ENCODE measurements at places on chromosomes 13 and 19. TPM values are rescaled to one million over a fixed set of nuclear protein-coding genes. Genes with fewer than 3 reads are reported as not detected.
A peak's percentile ranks its signal among the peaks of the same experiment; 100 is the strongest.

RPS5 gene
- 1,319 TPM for total RNA-seq

DACT3 gene
- total RNA-seq, result 1.4 TPM

- no peak for DNase-seq
Measured at GRCh38 chr13:36880961-36881360, 39.1 kb downstream of the SMAD9 start.

ZNF226 gene
- 20.7 TPM for total RNA-seq

- DNase-seq, result no peak
Measured at GRCh38 chr13:27624071-27624470, 2.4 kb downstream of the POLR1D start.

ZNF208 gene
- total RNA-seq, result not detected

NCR1 gene
- total RNA-seq, result not detected

GRCh38 chr13:33316890-33317289 is 31.3 kb upstream of the STARD13 start:
- peak; percentile 34 for DNase-seq

ZNF486 gene
- total RNA-seq, result 3.9 TPM

GRCh38 chr19:41808663-41809566 is 12.5 kb downstream of the CEACAM3 start:
- DNase-seq, result no peak

- DNase-seq, result no peak
Measured at GRCh38 chr19:2140138-2140569, 11.2 kb downstream of the AP3D1 start.

MAP3K10 gene
- 13.4 TPM for total RNA-seq

- DNase-seq, result no peak
Measured at GRCh38 chr13:102628559-102628958, 31.8 kb downstream of the TPP2 start.

GRCh38 chr19:16541526-16542044 is 652 bp downstream of the CHERP start:
- peak; percentile 44 for DNase-seq

DNA sequence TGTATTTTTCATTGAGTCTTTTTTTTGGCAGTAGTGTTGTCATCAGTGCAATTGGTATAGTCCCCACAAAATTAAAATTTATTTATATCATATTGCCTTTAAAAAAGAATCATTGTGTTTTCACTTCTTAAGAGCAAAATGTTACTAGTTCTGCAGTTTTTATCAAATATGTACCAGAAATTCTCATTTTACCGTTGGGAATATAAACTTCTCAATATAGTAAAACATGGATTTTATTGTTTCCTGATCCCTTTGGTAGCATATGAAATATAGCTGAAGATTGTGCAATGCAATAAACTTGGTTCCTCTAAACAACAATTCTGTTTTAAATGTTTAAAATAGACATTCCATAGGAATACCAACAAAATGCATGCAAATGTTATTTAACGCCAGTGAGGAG is 306.5 kb upstream of the PCDH20 start:
- DNase-seq, result no peak

DNA sequence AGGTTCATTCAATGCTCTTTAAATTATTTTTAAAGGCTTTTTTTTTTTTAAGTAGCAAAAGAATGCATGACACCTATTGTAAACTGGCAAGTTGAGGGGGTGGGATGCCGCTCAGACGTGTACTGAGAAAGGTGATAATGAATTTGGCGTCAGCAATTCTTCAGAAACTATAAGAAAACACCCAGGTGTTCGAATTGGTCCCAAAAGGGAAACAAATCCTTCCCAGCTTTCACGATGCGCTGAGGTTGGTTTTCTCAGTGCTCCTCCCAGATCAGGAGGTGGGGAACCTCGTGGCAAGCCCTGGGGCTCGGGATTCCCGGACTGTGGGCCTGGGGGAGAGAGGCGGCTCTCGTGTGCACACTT is 543 bp upstream of the FAM124A start:
- no peak for DNase-seq

DNA sequence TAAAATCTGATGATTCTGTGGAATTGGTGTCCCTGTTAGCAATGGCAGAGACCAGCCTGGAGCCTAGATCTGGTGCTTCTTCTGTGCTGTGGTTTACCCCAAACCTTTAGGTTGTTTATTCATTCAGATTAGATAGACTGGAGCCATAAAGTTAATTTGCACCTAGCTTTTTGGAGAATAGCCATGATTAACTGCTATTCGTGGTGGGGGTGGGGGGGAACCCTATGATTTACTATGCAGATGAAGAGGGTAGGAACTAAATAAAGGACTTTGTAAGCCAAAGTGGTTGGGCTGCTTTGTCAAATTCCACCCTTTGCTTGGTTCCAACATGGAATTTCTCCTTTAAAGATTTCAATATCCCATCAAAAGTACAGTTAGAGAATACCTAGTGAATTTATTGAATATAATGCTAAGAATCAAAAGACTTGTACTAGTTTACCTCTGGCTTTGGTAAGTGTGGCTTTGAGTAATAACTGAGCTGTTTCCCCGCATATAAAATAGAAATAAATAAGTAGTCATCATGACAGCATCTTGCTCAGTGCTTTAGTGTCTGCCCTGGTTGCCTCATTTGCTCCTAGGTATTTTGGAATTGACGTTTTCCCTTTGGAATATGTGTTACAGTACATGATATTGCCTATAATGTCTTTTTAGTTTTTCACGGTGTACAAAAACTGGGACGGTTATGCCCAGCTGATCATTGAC is 27.6 kb downstream of the SKA3 start:
- DNase-seq, result no peak

- peak; percentile 31 for DNase-seq
Measured at GRCh38 chr19:16417660-16418596, 53.8 kb downstream of the EPS15L1 start.

- no peak for DNase-seq
Measured at GRCh38 chr13:75299246-75299645, 182.7 kb downstream of the TBC1D4 start.

DNA sequence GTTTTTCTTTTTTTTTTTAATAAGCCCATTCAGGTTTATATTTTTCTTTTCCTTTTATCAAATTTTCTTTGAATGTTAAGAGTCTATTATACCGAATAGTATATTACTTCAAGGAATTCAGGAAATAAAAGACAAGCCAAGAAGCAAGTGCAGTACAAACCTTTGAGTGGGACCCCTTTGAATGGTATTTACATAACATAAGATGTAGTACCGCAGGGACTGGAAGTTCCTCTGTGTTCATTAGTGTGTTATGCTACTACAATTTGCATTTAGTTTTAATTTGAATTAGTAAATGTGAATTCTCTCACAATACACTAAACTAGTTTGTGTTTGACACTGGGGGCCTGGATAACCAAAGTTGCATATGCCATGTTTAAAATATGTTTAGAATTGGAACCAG is 339.5 kb downstream of the DCT start:
- no peak for DNase-seq

DNA sequence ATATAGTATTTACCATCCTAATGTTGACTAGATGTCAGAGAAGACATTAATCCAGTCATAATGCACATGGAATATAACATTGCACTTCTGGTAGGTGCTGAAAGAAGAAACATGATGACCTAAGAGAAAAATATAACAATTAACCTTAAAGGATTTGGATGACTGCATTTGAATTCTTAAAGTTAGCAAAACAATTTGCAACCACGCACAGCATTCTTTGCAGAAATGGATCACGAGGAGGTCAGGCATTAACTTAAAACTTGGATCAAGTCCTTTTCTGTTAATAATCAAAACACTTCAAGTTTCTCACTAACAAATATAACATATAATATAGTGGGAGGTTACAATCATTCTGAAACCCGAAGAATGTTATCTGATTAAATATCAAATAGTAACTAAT is 525.0 kb upstream of the SLITRK6 start:
- no peak for DNase-seq

ZNF296 gene
- total RNA-seq, result not detected

KLHL26 gene
- 3.6 TPM for total RNA-seq

DNA sequence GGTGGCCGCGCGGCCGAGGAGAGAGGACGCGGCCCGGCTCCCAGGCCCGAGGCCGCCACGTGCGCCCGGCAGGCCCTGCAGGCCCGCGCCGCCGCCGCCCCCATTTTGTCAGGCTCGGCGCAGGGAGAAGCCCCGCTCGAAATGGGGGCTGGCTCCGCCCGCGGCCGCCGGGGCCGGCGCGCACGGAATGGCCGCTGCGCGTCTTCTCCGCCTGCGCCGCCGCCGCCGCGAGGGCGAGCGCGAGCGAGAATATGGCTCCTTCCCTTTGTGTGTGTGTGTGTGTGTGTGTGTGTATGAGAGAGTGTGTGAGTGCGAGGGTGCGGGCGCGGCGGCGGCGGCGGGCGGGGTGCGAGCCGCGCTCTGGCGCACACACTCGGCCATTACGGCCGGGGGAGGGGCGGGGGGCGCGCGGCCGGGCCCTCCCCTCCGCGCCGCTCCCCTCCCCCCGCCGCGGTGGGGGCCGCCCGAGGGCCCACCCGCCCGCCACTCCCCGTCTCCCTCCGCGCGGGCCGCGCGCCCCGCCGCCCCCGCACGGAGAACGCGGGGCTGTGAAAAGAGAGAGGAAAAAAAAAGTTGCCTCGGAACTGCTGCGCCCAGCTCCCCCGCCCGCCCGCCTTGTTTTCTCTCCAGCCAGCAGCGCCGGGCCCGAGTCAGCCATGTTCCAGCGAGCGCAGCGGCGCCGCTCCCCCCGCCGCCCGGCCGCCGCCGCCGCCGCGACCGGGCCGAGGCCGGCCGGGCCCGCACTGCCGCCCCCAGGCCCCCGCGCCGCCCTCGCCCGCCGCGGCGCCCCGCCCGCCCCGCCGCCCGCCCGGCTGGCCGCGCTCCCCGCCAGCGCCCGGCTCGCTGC is 1.0 kb downstream of the HMGB1 start:
- peak; percentile 68 for DNase-seq

DNA sequence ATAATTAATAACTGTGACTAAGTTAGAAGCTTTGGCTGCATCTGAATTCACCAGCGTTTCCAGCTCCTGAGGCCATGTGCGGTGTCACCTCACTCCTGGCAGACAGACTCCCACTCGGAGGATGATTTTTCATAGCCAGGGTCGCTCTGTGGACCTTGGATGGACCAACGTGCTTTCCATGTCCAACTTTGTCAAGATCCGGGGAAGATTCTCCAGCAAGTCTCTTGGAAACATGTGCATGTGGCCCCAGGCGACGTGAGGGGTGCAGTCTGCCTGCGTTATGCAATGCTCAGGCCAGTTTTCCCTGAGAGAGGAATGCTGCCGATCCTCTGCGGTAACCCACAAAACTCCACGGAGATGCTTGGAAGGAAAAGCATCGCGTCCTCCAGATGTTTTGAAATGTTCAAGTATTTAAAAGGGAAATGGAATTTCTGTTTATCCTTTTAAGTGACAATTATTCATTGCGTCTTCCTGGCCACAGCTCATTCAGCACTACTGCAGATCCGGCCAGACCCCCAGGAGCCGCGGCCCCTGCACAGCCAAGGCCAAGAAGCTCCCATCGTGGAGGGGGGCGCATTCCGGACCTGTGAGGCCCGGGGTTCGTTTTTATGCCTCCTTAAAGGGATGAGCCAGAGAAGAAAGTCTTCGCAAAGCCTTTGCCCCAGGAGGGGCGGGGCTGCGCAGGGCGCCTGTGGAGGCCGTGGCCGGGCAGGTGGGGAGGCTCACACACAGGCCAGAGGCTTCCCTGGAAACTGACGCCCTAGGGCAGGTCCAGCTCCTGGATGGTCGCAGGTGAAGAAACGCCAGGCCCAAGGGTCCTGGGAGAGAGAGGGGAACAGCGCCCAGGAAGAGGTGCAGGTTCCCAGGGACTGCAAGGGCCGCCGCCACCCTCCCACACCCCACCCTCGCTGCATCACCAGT is 46.0 kb downstream of the C13orf46 start:
- no peak for DNase-seq

GNA15 gene
- total RNA-seq, result not detected

DNA sequence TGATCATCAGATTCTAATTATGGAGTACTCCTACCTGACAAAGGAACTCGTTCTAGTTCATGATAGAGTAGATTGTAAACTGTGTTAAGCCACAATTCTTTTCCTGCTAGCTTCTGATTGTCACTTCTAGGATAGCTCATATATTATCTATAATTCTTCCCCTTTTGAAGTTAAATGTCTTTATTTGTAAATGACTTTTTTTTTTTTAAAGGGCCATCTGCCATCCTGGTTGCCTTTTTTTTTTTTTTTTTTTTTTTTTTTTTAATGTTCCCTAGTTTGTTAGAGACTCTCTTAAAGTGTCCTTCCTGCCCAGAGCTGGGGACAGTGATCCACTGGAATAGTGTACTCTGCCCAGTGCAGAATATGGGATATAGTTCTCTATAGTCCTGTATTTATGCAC is 4.3 kb downstream of the CHAMP1 start:
- DNase-seq, result no peak

- peak; percentile 53 for DNase-seq
Measured at GRCh38 chr19:4352701-4353121, 9.3 kb downstream of the MPND start.

- DNase-seq, result no peak
Measured at GRCh38 chr19:406135-406781, 2.7 kb downstream of the C2CD4C start.

- no peak for DNase-seq
Measured at GRCh38 chr13:95269756-95270155, 31.5 kb downstream of the ABCC4 start.

PRR12 gene
- 1.3 TPM for total RNA-seq

ZNF552 gene
- total RNA-seq, result 0.69 TPM

DNA sequence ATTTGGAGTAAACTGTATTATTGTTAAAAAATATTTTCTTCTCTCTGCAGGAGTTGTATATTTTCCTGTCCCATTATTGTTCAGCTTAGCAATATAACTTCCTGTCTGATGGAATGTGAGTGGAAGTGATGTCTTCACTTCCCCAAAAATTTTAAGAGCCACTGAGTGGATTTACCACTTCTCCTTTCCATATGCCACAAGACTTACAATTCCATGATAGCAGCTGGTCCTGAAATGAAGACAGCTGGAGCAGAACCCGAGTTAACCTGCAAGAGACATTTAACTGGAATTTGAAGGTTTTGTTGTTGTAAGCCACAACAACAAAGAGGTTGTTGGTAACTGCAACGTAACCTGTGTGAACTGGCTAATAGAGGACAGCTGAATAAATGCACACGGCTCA is 23.4 kb upstream of the TBC1D4 start:
- no peak for DNase-seq

ZNF98 gene
- not detected for total RNA-seq

DNA sequence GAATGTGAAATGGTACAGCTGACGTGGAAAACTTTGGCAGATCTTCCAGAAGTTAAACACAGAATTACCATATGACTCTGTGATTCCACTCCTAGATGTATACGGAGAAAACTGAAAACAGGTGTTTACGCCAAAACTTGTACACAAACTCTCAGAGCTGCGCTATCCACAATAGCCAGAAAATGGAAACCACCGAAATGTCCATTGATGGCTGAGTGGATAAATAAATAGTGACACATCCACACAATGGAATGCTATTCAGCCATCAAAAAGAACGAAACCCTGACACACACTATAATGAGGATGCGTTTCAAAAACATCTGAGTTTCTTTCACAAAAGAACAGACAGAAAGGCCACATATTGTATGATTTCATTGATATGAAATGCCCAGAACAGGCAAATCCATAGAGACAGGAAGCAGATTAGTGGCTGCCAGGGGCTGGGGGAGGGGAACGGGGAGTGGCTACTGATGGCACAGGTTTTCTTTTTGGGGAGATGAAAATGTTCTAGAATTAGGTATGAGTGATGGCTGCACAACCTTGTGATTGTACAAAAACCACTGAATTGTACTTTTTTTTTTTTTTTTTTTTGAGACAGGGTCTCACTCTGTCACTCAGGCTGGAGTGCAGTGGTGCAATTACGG is 33.0 kb downstream of the IL12RB1 start:
- peak; percentile 55 for DNase-seq

C13orf46 gene
- 0.10 TPM for total RNA-seq

ZNF540 gene
- total RNA-seq, result not detected

GRCh38 chr19:55071913-55072312 is 3.8 kb upstream of the EPS8L1 start:
- no peak for DNase-seq

ZNF177 gene
- 3.1 TPM for total RNA-seq

Data from M059J (cell line).